ENCODE measurements at places on chromosomes 6 and 20.

DNA sequence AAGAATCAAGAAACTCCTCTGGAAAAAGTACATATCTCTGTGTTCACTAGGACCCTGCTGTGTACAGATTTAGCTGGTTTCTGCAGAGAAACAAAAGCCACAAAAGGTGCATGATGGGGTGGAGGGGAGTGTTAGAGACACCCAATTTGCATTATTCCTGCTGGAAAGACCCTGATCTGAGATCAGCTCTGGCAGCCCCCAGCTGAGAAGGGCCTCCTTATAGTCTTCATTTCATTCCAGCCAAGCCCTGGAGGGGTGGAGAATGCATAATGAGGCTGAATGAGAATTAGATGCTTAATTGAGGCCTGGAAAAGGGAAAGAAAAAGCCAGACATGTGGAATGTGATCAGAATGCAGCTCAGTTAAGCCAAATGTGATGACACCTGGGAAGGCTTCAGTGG, 545.6 kb downstream of the KIF16B start:
- no peak for DNase-seq

GRCh38 chr6:106431972-106432371, 71.5 kb downstream of the CRYBG1 start:
- no peak for DNase-seq

- no peak for DNase-seq
These were observed 4.2 kb upstream of the CTCFL start for GRCh38 chr20:57529160-57529585.

- no peak for DNase-seq
These were observed 7.2 kb downstream of the CST7 start for GRCh38 chr20:24956001-24956841.

- DNase-seq: no peak
These were observed 149.6 kb downstream of the LINC00237 start for GRCh38 chr20:20956513-20956931.

DNA sequence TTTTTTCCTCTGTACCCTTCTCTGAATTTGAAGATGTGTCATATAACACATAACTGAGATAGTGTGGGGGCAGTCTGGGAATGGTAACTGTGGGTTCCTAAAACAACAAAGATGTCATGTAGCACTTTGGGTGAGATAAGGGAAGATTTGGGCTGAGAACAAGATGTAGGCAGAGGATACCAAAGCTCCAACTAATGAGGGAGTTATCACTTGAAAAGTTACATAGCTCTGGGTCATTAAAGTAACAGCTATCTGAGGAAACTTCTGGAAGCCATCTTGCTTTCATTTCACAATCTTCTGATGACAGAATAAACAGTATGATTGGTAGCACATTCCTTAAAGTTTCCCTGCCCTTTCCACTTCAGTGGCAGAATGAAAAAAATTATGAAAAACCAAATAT, 255.4 kb downstream of the TBX18 start:
- no peak for DNase-seq

DNA sequence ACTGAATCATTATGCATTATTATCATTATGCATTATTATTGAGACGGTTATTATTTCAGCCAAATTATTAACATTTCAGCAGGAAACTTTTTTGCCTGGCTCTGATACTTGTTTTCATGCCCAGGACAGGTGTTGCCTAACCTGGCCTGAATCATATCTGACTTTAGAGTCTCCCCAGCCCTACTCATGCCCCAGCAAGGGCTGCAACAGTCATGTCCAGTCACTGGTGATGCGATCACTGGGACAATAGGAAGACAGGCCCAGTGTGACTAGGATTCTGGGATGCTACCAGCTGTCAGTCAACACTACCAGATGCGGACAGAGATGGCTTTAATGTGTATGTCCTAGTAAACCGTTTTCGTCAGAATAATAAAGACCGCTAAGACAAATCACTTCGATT, 285.0 kb downstream of the KHDC1L start:
- no peak for DNase-seq
